ENCODE measurements at places on chromosomes 5 and 9.

DNA sequence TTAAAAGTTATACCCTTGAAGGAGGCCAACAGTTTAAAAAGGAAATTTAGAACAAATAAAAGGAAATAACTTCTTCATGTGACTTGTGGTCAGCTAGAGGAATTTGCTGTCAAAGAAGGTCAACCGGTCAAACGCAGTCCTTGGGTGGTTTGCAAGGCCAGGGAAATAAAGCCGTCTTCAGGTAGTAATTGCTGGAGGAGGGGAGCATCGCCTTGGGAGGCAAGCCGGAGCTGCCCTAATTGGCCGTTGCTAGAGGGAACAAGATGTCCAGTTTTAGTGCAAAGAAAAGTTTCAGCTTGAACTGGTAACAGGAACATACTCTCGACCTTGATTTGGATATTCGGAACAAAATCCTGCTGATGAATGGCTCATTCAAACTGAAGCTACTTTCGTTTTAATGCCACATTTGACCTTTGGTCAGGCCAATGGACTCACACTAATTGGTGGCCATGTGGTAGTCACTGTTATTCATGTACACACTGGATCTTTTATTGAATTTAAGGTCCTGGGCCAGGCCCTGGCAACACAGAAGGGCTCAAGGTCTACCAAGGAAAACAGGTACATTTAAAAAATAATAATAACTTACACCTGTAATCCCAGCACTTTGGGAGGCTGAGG lies 47.0 kb upstream of the MYO10 start:
- no peak for DNase-seq

- DNase-seq, result no peak
Observed at GRCh38 chr5:2007878-2008501, 125.3 kb upstream of the IRX4 start.

- DNase-seq, result no peak
Observed at GRCh38 chr5:178429491-178430185, 160.6 kb downstream of the COL23A1 start.

DNA sequence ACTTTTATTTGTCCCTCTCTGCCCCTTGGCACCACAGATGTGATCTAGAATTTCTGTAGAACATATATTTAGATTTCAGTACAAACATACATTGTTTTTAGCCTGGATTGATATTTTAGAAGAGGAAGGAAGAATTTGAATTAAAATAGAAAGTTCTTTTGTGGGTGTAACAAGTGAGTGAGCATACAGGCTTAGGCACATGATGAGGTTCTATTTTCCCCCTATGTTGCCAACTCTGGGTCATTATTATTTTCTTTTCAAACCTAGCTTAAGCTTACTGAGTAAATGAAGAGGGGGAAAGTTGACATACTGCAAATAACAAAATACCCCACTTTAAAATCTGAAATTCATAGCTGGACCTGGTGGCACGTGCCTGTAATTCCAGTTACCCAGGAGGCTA lies 102.9 kb downstream of the GCNT1 start:
- DNase-seq, result no peak

DNA sequence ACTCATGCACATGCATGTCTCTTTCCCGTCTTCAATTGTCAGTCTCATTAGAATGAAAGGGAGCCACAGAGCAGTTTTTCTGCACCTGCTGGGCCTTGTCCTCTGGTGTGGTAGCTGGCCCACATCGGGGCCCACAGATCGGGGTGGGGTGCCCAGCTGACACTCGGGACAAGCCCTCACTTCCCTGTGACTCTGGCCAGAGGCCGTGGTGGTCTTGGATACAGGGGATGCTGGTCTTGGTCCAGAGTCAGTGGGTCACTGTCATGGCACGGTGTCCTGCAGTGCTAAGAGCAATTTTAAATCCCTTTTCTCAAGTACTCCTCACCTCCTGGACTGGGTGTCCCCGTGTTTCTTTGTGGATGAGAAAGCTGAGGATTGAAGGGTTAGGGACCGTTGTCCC lies 193.2 kb downstream of the CACNA1B start:
- DNase-seq, result no peak

DNA sequence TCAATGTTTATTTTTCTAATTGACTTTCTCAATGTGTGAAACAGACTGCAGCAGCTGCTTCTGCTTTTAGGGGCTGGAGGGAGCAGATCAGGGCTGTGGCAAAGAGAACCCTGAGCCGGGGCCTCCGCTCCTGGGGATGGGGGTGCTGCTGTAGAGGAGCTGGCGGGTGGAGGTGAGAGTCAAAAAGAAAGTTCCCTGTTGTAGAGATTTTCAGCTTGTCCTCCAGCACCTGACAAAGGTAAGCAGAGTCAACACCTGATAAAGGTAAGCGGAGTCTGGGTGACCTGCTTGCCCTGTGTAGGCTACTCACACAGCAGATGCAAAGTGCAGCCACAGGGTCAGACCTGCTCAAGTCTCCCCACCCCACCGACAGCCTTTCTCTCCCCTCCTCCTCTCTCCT lies 252.4 kb upstream of the IRX1 start:
- DNase-seq, result no peak

GRCh38 chr5:103375350-103375749 lies 116.8 kb downstream of the MACIR start:
- no peak for DNase-seq

GRCh38 chr9:124440786-124441185 lies 9.5 kb upstream of the ADGRD2 start:
- no peak for DNase-seq

- no peak for DNase-seq
Observed at GRCh38 chr9:1617419-1617818, 397.7 kb upstream of the SMARCA2 start.

DNA sequence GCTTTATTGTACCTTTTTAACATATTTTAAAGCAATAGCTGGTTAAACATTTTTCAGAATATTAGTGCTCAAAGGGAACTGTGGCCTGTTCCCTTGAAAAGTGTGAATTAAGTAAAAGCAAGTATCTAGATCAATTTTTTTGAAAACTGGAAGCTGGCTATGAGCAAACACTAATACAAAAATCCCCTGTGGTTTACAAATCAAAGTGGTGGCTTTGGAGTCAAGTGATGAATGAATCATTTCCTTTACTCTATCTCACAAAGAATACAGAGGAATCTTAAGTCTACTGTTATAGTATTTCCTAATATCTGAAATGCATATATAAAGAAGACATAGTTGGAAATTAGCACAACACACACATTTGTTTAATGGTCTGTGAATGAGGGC lies 212.4 kb upstream of the C9orf72 start:
- no peak for DNase-seq
